Breast epithelium (tissue), 4 donors: ENCODE measurements at places on chromosomes 11 and 22. TPM values are rescaled to one million over a fixed set of nuclear protein-coding genes. Genes with fewer than 3 reads are reported as not detected.

Gene KDELR3
- 18.0 TPM for total RNA-seq

Gene EHBP1L1
- 33.4 TPM for total RNA-seq

Gene NLRX1
- total RNA-seq: 13.3 TPM

GRCh38 chr11:118491041-118491440 is 36.2 kb upstream of the TTC36 start:
- no peak for DNase-seq

DNA sequence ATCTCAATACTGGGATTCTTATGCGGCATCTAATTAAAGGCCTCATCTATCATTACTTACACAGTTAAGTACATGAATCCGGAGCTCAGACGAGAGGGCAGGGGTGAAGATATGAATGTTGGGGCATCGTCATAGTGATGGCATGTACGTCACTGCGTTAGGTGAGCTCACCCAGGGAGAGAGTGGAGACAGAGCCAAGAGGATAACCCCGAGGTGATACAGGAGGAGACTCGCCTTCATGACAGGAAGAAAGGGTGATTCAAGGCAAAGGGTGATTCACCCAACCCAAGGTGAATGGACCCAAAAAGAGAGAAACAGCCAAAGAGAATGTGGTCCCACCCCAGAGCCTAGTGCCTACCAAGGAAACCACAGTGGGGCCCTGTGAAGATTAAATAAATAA is 132.9 kb upstream of the BLID start:
- DNase-seq: no peak

GRCh38 chr22:30161051-30161469 is 80.8 kb downstream of the HORMAD2 start:
- DNase-seq: no peak

DNA sequence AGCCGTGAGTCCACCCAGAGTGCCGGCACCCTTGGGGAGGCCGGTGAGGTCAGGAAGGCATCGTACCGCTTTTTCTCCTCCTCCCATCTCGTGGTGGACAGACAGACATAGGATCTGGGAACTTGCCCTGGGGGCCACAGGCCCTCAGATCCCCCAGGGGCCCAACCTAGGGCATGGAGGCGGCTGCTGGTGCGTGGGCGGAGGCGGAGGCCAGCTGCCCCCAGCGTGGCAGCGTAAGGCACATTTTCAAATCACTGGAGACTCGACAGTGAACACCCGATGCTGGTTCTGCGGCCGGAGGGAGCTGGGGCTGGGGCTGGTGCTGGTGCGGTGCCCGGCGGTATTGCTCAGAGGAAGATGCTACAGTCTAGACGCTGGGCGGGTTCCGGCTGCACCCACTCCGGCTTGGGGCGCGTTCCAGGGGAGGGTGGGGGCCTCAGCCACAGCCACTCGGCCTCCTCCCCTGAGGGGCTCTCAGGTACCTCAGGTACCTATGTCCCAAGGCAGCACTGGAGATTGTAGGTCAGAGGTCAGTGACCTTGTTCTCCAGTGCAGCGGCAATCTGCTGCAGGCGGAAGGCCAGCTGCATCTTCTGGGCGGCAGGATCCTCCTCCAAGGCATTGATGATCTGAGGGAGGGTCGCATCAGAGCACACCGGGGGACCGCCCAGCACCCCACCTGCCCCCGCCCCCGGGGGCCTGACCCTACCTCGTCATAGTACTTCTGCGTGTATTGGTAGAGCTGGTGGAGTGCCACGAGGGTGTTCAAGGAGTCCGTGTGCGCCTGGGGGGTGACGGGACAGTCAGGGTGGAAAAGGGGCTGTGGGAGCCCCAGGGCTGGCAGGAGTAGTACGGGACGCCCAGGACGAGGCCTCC is 5.2 kb upstream of the MAPK11 start:
- DNase-seq: no peak

Gene NEFH
- 0.33 TPM for total RNA-seq

DNA sequence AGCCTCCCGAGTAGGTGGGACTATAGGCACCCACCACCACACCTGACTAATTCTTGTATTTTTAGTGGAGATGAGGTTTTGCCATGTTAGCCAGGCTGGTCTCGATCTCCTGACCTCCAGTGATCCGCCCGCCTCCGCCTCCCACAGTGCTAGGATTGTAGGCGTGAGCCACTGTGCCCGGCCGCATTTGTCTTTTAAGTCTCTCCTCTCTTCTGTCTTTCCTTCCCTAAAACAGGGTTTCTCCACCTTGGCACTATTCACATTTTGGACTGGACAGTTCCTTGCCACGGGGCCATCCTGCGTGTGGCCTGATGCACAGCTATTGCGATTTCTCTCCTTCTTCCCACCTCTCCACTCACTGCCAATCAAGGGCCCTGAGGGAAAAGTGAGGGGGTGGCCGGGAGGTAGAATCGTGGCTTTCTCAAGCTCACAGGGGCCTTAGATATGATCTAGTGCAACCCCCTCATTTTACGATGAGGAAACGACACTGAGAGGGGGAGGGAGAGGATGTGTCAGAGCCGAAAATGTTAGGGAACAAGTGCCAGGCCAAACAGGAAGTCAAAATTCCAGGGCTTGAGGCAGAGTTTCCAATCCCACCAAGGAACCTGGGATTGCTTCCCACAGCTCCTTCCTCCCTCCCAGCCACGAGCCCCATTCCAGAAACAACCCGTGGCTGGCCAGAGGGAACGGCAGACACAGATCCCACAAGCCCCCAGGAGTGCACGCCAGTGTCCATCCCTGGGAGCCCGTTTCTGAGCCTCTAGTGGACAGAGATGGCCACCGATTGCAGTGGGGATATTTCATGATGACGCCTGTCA is 21.2 kb downstream of the SCGB1A1 start:
- peak; percentile 65 for DNase-seq

Gene DTX4
- 10.8 TPM for total RNA-seq

Gene PHOX2A
- total RNA-seq: not detected

Gene MCAM
- 1,725 TPM for total RNA-seq

GRCh38 chr22:24741357-24741756 is 33.2 kb downstream of the PIWIL3 start:
- no peak for DNase-seq

DNA sequence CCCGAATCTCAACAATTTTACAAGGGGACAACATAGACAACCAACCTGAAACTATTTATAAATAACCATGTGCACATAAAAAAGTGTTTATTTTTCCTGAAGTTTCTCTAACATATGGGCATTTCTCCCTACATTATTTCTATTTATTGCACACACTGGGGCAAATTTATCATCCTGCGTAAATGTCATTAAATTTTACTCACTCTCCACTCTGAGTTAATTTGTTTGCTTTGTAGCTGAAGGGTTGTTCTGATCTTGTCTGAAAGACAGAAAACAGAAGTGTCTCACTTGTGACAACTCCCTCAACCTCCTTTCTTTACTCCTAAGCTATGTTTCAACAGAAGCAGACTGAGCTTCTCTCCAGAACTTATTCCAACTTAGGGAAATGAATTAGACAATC is 194.2 kb downstream of the HIPK3 start:
- no peak for DNase-seq

GRCh38 chr22:19612866-19613572 is 88.8 kb upstream of the CLDN5 start:
- no peak for DNase-seq

- no peak for DNase-seq
These were observed 33.0 kb upstream of the NUP160 start for GRCh38 chr11:47881145-47881544.

DNA sequence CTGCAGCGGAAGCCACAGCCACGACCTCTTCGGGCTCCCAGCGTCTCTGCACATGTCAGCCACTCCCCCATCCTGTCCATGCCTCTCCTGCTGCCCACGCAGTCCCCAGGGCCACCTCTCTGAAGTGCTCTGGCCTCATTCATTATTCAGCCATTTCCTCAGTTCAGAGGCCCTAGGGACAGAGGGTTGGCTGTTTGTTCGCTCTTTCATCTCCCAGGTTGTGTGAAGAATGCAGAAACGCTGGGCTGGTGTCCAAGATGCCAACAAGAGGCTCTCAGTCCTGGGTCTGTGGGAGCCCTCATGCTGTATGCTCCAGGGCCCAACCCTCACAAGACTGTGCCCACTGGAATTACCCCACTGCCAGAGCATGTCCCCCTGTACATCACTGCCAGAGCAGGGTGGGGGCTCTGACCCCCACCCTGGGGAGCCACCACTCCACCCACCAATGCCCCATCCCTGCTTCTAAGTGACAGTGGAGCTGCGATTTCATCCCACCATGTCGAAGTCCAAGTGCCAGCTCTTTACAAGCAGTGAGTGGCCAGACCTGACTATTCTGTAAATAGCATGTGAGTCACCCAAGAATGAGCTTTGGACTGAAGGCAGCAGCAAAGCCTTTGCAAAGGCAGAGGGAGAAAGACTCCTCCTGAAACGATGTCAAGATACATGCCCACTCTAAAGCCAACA is 209.6 kb downstream of the BUD13 start:
- peak; percentile 75 for DNase-seq

GRCh38 chr11:129770993-129771392 is 44.7 kb upstream of the TMEM45B start:
- DNase-seq: no peak

DNA sequence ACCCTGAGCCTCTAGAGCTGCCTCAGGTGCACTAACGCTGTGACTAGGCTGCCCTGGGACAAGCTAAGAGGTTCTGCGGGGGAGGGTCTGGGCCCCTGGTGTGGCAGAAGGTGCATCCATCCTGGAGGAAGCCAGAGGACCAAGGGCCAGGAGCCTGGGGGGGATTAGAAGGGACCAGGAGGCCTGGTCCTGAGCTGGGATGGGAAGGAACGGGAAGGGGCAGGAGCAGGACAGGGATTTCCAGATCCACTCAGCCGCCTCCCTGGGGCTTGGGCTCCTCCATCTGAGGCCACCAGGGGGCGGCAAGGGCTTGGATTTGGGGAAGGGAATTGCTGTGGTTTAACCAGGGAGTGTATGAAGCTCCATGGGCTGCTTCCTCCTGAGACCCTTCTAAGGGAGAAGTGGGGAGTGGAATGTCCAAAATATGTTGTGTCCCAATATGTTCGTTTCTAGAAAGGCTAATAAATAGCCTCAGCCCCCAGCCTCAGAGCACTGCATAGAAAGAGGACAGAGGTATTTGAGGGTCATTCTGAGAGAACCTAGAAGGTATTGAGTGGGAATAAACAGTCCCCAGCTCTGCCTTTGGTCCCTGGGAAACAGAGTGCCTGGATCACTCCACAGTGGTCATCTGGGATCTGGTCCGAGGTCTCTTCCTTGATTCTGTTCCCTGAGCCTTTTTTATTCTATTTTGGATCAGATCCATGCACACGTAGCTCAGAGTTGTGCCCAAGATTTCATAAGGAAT is 17.4 kb upstream of the PRAME start:
- DNase-seq: no peak

GRCh38 chr11:3950996-3951660 is 95.7 kb downstream of the STIM1 start:
- DNase-seq: no peak

Gene FOLR2
- total RNA-seq: 5.2 TPM

DNA sequence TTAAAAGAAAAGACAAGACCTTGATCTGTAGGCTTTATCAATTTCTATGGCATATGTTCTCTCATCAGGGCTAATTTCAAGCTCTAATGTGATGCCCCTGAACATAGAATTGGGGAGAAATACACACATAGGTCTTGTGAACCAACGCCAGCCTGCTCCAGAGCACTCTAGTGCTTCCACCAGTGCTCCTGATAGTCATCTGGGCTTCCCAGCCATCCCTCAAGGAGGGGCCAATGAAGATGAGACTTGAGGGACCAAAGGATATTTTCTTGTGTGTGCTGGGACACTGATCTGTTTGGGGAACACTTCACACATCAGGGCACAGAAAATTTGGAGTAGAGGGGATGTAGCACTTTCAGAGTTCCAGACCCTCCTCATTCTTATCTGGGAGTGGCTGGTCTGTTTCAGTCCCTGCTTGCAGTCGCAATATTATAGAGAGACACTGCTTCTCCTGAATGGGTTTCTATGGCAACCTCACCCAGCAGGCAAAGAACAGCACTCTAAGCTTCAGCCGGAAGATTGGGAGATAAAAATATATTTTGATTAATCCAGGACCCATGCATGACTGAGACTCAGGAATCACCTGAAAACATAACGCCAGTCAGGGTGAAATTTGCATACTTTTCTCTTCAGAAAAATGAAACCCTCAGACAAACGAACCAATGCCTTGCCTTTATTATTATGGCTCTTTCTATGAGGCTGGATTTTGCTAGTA is 28.4 kb upstream of the SCN3B start:
- DNase-seq: no peak

Gene ZNF215
- 3.6 TPM for total RNA-seq

GRCh38 chr22:24053481-24054226 is 42.5 kb downstream of the CABIN1 start:
- no peak for DNase-seq

DNA sequence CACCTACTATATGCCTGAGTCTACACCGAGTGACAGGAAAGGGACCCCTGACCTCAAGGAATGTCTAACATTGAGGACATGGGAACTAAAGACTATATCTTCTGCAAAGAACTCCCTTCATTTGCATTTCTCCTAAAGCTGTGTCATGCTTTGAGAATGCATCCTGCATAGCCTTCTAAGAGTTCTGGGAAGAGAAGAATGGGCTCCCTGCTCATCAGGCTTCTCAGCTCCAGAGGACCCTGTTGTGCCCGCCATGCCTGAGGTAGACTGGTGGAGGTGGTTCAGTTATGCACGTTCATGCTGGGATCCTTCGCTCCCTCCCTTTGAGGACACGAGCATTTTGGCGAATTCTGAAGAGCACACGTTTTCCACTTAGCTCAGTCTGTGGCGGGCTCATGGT is 63.3 kb downstream of the GRIK4 start:
- no peak for DNase-seq

- no peak for DNase-seq
These were observed 56.8 kb downstream of the LDLRAD3 start for GRCh38 chr11:36000616-36001190.

DNA sequence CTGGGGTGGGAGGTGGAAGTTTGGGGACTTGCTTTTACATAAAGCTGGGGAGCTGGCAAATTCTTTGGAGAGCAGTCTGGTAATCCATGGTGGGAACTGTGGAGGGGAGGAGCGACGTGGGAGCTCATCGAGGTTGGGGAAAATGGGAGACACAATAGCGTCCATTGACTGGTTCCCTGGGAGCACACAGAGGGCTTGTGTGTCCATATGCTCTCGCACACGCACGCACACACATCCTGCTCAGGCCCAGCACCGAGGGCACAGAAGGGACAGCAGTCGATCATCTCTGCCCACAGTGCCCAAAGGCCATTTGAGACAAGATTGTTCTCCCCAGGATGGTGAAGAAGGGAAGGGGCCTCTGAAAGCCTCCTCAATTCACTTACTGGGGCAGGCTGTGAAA is 53.7 kb downstream of the FBXO7 start:
- DNase-seq: no peak

- DNase-seq: no peak
These were observed 70.0 kb downstream of the SGSM1 start for GRCh38 chr22:24875862-24876506.

GRCh38 chr11:34490304-34490703 is 23.3 kb downstream of the ELF5 start:
- DNase-seq: no peak

Gene GALNT18
- 16.4 TPM for total RNA-seq

Gene MAPK8IP2
- 1.9 TPM for total RNA-seq

Gene SLN
- not detected for total RNA-seq

- DNase-seq: no peak
These were observed 54.4 kb downstream of the SLC17A6 start for GRCh38 chr11:22392561-22392960.

DNA sequence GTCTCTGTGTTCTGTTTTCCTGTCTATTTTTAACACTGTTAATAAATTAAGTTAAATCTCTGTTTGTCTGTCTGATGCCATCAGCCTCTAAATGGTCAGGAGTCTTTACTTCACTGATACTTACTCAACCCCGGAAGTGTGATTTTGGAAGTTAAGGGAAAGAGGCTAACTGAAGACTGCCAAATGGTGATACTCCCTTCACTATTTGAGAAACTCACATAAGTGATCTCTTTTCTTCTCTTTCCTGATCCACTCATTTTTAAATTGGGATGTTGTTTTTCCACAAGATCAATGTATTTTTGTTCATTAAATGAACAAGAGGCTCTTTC is 389 bp upstream of the CASP12 start:
- no peak for DNase-seq
